ENCODE measurements at places on chromosomes 7 and 10.

GRCh38 chr10:10687751-10688150 is 329.9 kb upstream of the CELF2 start:
- no peak for DNase-seq

- peak; percentile 35 for DNase-seq
These were observed 293.3 kb upstream of the KLF14 start for GRCh38 chr7:131027287-131027773.

DNA sequence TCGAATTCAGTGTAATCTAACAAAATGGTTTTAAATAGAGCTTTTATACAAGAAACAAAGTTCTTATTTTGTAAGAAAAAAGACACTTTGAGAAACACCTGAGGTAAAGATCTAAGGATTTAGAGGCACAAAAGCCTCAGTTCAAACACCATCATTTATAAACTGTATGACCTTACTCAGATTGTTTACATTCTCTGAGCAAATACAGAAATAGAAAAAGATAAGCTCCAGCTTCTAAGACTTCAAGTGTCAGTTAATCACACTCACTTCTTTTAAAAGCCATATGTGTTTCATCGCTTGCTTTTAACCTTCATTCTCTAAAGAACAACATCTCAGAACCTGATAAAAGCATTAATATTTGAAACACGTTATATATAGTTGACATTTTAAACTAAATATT is 27.9 kb downstream of the CADPS2 start:
- DNase-seq, result no peak

DNA sequence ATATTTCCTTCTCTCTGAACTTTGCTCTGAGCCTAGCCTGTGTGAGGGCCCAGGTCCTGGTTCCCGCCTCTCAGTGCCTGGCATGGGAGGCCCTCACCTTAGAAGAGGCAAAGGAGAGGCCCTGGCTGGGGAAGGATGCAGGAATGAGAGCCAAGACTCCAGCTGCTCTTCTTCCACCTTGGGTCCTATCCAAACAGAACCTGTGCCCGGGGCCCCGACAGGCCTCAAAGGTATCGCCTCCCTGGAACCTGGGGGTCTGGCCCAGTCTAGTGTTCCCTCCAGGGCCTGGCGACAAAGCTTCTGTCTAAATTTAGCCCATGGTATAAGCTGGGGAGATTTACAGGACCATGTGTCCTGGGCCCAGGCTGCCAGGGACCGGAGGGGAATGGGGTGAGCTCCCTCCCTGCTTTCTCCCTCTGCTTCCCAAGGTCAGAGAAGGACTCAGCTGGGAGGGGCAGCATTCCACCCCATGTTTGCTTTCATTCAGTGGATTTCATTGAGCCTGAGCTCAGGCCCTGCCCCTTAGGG is 12.0 kb upstream of the CRHR2 start:
- no peak for DNase-seq

- DNase-seq, result no peak
These were observed 5.4 kb upstream of the LIPA start for GRCh38 chr10:89256962-89257361.

DNA sequence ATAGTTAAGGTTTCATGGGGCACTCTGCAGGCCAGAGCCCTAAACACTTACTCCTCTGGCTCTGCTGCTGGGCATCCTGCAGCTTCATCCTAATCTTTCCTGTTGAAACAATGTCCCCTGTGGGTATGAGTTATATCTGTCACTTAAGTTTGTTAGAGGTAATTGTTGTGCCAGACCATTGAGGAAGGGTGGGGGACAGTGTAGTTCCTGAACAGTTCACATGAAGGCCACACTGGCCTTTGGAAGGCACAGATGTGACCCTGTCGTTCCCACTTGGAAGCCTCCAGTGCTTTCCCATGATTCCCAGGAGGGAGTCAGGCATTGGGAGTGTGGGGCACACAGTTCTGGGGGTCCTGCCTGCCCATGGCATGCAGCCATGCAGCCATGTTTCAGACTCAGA is 65.3 kb downstream of the WDFY4 start:
- DNase-seq, result no peak

DNA sequence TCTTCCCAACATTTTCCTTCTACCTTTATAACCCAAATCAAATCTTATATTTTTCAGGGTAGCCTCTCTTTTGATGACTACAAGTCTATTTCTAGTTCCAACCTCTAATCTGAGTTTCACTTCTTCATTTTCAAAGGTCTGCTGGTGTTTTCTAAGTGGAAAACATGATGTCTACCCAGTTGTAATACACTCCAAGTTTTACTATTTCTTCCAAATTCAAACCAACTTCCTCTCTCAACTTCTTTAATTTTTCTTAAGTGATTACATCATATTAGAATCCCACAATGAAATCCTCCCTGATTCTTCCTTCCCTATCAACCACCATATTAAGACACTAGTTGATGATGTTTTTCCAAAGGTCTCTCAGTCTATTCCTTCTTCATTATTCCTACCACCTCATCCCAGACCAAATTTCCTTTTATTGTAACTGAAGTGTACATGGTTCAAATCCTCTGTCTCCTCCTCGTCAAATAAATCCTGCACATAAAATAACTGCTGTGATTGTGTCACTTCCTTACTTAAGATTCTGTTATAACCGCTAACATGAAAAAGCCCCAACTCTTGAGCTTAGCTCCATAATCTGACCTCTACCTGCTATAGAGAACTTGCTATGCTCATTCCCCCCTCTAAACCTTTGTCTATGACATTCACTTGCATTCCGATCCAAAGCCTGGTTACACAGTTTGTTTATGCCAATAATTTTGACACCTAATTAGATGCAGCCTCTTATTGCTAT is 12.7 kb downstream of the TAS2R38 start:
- no peak for DNase-seq

- DNase-seq, result no peak
These were observed 135.7 kb downstream of the SDK1 start for GRCh38 chr7:3436746-3437145.

Data from WTC11 (cell line).